Activated naive CD8-positive, alpha-beta T cell treated with anti-CD3 and anti-CD28 coated beads, Interleukin-2, amount 10 ng/mL, durations not matched to agents 7 days and 5 days (primary cell): ENCODE measurements at places on chromosomes 1 and 21.

GRCh38 chr1:239600588-239600987, 214.2 kb downstream of the CHRM3 start:
- no peak for DNase-seq

DNA sequence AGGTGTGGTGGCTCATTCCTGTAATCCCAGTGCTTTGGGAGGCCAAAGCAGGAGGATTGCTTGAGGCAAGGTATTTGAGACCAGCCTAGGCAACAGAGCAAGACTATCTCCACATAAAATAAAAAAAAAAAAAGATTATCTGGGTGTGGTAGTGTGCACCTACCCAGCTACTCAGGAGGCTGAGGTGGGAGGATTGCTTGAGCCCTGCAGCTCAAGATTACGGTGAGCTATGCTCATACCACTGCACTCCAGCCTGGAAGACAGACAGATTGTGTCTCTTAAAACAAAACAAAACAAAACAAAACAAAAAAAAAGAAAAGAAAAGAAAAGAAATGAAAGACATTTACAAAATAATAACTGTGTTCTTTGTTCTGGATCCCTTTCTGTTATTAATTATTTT, 6.1 kb upstream of the TLCD4 start:
- no peak for DNase-seq

DNA sequence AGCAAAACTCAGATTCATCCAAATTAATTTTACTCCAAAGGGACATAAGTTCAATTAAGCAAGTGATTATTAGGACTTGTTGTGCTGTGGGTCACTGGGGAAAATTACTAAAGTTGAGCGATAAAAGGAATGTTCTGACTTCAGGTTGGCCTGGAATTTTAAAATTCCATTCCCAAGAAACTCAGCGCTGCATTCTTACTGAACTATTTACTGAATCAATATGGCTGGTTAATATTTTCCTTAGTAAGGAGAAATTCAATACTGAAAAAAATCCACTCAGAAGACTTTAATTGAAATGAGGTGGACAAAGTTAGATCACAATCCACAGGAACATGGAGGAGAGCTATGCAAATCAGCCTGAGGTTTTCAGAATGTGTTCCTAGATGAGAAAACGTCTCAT, 578.9 kb upstream of the NR5A2 start:
- no peak for DNase-seq

DNA sequence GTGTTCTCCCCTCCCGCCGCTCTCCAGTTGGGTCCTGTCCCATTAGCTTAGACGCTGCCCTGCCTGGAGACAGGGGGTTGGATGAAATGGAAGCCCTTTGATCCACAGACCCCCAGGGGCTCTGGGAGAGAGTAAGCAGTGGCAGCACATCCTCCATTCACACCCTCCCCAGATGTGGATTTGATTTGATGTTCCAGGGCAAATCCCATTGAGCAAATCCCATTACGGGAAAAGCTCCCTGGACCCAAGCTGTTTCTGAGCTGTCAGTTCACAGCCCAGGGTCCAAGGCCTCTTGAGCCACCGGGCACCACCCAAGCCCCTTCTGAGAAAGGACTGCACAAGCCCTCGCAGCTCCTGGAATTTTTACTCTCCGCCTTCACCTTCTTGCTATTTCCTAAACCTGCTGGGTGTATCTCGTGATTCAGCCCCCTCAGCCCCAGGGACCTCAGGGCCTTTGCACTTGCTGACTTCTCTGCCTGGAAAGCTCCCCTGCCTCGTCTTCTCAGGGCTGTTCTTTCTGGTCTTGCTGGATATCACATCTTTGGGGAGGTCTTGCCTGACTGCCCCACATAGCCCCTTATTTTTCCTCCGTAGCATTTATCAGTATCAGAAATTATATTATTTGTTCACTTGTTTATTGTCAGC, 101.1 kb downstream of the PAX7 start:
- no peak for DNase-seq

GRCh38 chr1:107496002-107496401, 355.2 kb downstream of the NTNG1 start:
- DNase-seq = no peak

DNA sequence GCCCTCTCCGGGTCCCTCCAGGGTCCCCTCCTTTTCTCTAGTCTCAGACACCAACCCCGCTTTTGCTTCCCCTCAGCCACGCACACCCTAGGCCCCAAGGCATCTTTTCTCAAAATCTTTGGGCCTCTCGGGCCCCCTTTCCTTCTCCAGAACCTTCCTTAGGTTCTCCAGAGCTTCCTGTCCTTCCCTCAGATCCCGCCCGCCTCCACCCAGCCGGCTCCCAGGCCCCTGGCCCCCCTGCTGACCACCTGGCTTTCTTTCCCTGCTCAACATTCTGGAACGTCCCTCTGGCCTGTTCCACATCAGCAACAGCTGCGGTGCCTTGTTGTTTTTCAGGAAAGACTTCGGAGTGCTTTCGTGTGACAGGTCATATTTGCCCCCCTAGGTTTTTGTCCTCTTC, 1.2 kb downstream of the ZDHHC18 start:
- DNase-seq = no peak

DNA sequence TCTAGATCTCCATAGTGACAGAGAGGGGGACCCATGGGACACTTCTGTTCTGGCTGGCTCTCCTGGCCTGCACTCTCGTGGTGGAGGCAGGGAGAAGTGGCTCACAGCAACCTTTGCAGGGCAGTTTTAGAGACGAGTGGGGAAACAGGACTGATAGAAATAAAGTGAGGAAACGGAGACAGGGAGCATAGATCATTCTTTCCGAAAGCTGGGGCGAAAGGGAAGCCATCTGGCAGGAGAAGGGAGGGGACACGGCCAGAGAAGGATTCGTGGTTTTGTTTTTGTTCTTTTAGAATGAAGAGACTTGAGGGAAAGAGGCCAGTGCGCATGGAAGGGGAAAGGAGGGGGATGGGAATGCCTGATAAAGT, 3.5 kb downstream of the TIE1 start:
- no peak for DNase-seq

DNA sequence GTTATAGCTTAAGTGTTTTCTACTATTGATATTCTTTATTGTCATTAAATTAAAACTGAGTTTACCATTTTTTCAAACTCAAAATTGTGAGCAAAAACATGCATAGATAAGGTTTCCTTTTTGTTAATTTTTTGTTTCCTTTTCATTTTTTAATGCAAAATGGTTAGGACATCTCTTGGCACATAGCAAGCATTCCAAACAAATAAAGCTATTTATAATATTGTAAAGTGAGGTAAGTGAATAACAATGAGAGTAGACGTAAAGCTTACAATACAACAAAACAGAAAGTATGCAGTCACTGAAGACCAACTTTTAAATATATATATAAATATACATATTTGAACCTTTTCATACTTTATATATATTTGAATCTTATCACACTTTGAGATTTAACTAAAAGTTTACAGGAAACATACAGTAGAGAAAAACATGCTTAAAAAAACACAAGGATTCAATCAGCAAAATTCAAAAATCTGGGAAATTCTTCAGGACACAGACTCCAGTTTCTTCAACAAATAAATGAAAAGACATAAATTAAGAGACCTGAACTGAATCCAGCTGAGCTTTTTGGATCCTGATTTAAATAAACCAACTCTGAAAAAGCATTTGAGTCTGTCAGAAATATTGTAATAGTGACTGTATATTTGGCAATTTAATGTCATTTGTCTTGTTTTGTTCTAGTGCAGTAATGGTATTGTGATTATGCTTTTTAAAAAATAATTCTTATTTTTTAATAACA, 67.5 kb upstream of the SAMSN1 start:
- no peak for DNase-seq

DNA sequence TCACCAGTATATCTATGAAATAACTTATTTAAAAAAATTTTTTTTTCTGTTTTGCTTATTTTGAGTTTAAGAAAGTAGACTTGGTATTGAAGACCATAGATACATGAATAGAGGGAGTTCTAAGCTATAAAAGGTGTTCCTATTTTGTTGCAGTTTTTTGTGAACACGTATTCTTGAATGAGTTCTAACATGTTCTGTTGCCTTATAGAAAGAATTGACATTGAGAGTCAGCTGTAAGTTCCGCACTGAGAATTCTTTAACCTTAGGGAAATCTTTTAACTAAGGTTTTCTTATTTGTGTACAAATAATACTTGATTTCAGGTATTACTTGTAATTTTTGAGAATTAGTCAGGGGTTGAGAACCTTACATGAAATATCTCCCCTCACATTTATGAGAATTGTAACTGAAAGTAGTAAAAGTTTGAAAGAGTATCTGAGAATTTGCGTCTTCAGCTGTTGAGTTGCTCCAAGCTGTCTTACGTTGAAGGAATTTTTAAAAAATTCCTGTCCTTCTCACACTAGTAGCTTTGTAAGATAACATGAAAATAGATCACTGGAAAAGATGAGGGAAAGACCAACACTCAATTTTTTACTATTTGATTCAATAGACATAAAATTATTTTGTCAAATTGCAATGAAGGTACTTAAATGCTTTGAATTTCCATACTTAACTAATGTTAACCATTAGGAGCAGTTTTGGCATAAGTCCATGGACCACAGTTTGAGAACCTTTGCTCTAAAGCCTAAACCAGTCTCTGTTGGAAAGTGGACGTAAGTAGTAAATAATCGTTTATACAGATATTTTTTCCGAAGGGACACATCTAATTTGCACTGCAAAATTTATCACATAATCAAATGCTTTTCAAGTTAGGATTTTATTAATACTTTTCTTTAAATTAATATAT, 3.8 kb downstream of the DR1 start:
- no peak for DNase-seq

GRCh38 chr1:199918196-199918769, 109.2 kb upstream of the NR5A2 start:
- DNase-seq = no peak

DNA sequence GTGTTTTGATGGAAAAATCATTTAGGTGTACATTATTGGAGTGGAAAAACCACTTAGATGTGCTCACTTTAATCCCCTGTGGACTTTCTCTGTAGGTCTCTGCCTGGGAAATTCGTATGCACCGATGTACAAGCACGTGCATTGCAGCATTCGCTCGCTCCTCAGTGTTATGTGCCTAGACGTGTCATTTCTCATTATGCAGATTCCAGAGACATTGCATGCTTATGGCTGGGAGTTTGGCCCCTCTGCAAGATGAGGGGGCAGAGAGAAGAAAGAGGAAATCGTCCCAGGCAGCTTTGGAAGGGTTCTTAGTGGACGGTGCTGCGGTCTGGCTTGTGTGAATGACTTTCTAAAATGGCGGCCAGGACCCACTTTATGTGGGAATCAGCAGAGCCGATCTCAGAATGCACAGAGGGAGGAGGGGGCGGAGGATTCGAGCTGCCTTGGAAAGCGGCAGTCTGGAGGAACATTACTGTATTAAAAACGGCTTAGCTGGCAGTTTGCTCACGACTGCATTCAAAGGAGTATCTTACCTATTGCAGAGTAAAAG, 2.3 kb downstream of the SPEN start:
- peak; percentile 40 for DNase-seq

DNA sequence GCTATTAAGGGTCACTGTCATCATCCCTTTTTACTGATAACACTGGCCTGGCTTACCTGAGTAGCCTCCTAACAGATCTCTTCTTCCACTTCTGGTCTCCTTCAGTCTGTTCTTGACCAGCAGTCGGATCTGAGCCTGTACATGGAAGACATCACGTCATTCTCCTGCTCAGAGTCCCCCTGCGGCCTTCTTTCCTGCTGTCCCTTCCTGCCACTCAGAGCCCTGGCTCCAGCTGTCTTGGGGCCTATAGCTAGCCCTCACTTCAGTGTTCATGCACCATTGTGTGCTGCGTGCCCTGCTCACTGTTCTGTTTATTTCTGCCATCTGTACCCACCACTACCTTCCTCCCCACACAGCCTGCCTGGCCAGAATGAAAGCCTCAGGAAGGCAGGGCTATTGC, 8.4 kb downstream of the ADARB1 start:
- DNase-seq = no peak

- no peak for DNase-seq
Measured at GRCh38 chr1:206979379-206980043, 9.3 kb upstream of the FCAMR start.

DNA sequence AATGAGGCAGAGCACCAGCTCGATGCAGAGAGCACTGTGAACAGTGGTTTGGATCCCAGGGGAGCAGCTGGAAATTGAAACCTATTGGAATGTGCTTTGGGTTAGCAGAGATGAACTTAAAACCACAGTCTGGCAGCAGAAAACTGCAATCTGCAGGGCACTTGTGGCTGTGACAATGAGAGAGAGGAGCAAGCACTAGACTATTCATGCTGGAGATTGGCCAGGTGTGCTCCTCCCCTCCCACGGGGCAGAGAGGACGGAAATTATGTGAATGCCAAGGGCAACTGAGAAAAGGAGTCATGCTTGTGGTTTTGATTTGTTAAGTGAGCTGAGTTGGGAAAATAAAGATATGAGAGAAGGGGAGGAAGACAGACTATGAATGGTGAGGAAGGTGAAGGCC, 38.1 kb downstream of the HSD3B2 start:
- no peak for DNase-seq

GRCh38 chr1:55684131-55684650, 469.0 kb upstream of the USP24 start:
- no peak for DNase-seq

GRCh38 chr21:44537930-44538911, 1.8 kb downstream of the KRTAP10-1 start:
- no peak for DNase-seq

DNA sequence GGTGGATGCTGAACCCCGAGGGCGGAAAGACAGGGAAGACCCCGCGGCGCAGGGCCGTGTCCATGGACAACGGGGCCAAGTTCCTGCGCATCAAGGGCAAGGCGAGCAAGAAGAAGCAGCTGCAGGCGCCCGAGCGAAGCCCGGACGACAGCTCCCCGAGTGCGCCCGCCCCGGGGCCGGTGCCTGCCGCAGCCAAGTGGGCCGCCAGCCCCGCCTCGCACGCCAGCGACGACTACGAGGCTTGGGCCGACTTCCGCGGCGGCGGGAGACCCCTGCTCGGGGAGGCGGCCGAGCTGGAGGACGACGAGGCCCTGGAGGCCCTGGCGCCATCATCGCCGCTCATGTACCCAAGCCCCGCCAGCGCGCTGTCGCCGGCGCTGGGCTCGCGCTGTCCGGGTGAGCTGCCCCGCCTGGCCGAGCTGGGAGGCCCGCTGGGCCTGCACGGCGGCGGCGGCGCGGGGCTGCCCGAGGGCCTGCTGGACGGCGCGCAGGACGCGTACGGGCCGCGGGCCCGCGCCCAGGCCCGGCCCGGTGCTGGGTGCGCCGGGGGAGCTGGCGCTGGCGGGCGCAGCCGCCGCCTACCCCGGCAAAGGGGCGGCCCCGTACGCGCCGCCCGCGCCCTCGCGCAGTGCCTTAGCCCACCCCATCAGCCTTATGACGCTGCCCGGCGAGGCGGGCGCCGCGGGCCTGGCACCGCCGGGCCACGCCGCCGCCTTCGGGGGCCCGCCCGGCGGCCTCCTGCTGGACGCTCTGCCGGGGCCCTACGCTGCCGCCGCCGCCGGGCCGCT, 20.7 kb downstream of the FOXO6 start:
- DNase-seq = no peak

DNA sequence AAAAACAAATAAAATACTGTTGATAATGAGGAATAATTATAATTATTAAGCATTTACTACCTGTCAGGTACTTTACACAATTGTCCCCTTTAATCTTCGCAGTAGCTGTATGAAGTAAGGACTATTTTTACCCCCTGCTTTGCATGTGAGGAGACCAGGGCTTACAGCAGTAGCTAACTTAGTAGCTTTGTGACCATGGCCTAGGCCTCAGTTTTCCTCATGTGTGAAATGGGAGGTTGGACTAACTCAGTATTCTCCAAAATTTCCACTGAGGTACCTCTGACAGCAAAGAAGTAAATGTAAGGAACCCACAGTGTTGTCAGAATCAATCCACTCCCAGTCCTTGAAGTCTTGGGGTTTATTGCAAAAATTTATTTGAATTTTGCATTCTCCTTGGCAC, 3.8 kb upstream of the CSRP1 start:
- DNase-seq = no peak

GRCh38 chr1:166307261-166308188, 140.7 kb upstream of the FAM78B start:
- no peak for DNase-seq
